ENCODE measurements at places on chromosomes 11 and 22. TPM values are rescaled to one million over a fixed set of nuclear protein-coding genes. Genes with fewer than 3 reads are reported as not detected.

Gene LINC01488
- total RNA-seq, result not detected

Gene MS4A8
- total RNA-seq, result not detected

Gene EFCAB6
- total RNA-seq, result 0.26 TPM

Gene ZBTB16
- total RNA-seq, result not detected

Gene OR2D2
- total RNA-seq, result 0.40 TPM

Gene SGSM1
- total RNA-seq, result not detected

Gene PKP3
- total RNA-seq, result 33.4 TPM

Gene ROBO4
- total RNA-seq, result 9.1 TPM

Gene GTSE1
- total RNA-seq, result 20.7 TPM

Gene OR10G4
- not detected for total RNA-seq

Gene RIMBP3C
- not detected for total RNA-seq

Gene PTGDR2
- total RNA-seq, result 0.32 TPM

Gene CRYBB2
- total RNA-seq, result 0.15 TPM

Gene NUP50
- total RNA-seq, result 61.7 TPM
